ENCODE measurements at places on chromosomes 5 and 9. TPM values are rescaled to one million over a fixed set of nuclear protein-coding genes. Genes with fewer than 3 reads are reported as not detected.

The OR13C4 gene
- not detected for total RNA-seq

The GARIN3 gene
- not detected for total RNA-seq

The DDX46 gene
- total RNA-seq = 21.3 TPM

The PCDHGA4 gene
- 4.0 TPM for total RNA-seq

The GFI1B gene
- not detected for total RNA-seq

The PTTG1 gene
- 152 TPM for total RNA-seq

The NCBP1 gene
- 38.4 TPM for total RNA-seq

The HAVCR1 gene
- not detected for total RNA-seq

The SIT1 gene
- 0.25 TPM for total RNA-seq

The GRXCR2 gene
- not detected for total RNA-seq

The ADGRV1 gene
- total RNA-seq = 0.19 TPM

The CFAP77 gene
- not detected for total RNA-seq

The LVRN gene
- under 0.01 TPM for total RNA-seq

The SH3GL2 gene
- not detected for total RNA-seq

The ORM2 gene
- not detected for total RNA-seq

The PAEP gene
- not detected for total RNA-seq

The KCNMB1 gene
- 1.3 TPM for total RNA-seq

The RMI1 gene
- 6.3 TPM for total RNA-seq

The FOXD4L4 gene
- 0.26 TPM for total RNA-seq

The PROB1 gene
- total RNA-seq = 0.40 TPM
